ENCODE measurements at places on chromosomes 5 and 9. TPM values are rescaled to one million over a fixed set of nuclear protein-coding genes. Genes with fewer than 3 reads are reported as not detected.

Gene TAF11L5
- total RNA-seq = not detected

- DNase-seq = no peak
These were observed 151.0 kb upstream of the SLC24A2 start for GRCh38 chr9:19939734-19940278.

DNA sequence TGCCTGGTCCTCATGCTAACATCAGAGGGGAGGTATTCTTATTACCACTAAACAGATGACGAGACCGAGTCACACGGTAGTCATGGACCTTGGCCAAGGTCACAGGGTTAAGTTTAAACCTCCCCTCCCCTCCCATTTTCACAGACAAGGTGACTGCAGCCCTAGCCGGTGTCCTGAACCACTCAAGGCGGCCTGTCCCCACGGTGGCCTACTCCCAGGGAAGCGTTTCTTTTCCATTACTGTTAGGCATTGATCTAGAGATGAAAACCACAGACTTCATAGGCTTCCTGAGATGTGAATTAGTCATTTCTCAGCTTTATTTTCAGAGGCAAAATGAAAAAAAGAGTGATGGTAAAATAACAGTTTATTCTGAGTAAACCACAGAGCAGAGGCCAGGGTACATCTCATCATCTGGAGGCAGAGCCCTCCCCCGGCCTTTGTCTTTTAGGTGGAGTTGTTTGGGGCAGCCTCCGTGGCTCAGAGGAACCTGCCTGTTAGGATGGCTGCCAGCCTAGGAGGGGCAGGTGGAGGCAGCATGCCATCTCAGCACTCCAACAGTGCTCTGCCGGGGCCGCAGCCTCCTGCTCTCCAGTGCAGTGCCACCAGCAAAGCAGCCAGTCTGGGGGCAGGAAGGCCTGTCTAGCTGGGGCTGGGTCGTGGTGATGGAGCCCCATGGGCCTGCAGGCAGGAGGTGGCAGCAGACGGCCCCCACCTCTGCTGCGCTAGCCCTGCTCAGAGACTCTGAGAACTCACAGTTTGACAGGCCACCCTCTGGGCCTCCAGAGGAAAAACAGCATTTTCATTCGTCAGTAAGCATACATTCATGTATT is 71.2 kb downstream of the RAPGEF1 start:
- peak; percentile 68 for DNase-seq

DNA sequence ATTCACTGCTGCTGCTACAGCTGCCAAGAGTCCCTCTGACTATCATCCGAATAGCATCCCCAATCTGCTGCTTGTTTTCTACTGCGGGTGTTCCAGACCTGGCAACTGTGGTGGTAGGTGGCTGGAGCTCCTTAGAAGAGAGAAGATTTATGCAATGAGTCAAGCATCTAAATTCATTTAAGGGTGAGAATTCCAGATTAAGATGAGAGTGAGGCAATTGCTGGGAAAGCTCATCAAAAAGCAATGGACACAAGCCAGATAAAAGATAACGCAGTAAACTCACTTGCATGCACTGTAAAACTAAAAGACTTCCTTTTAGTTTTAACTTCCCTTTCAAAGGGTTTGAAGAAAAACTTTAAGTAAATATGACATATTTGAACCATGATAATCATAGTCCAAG is 3.9 kb downstream of the PLK2 start:
- no peak for DNase-seq

DNA sequence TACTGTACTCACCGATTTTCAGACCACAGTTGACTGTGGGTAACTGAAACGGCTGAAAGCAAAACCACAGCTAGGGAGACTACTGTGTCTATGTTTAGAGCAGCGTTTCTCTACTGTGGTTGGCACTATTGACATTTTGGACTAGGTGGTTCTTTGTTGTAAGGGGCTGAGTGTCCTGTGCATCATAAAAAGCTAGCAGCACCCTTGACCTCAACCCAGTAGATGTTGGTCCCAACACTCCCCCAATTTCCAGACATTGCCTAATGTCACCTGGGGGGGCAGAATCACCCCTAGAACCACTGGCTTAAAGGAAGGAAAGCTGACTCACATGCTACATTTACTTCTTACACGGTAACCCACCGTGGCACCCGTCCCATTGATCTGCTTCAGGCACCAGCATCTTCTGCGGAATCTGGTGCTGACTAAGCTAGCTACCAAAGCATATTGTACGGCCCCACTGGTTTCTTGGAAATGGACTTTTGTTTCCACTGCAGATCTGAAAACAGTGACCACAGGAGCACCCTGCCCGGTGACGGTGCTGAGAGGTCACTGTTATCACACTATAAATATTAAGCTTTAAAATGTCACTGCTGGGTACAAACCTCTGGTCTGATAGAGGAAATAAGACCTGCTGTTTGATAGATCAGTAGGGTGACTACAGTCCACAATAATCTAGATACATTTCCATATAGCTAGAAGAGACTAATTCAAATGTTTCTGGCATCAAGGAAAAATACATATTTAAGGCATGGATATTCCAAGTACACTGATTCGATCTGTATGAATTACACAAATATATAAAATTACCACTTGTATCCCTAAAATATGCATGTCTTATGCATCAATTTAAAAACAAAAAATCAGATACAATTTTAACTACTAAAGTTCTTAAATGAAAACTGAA is 151.4 kb downstream of the HSD17B3 start:
- DNase-seq = peak; percentile 52

DNA sequence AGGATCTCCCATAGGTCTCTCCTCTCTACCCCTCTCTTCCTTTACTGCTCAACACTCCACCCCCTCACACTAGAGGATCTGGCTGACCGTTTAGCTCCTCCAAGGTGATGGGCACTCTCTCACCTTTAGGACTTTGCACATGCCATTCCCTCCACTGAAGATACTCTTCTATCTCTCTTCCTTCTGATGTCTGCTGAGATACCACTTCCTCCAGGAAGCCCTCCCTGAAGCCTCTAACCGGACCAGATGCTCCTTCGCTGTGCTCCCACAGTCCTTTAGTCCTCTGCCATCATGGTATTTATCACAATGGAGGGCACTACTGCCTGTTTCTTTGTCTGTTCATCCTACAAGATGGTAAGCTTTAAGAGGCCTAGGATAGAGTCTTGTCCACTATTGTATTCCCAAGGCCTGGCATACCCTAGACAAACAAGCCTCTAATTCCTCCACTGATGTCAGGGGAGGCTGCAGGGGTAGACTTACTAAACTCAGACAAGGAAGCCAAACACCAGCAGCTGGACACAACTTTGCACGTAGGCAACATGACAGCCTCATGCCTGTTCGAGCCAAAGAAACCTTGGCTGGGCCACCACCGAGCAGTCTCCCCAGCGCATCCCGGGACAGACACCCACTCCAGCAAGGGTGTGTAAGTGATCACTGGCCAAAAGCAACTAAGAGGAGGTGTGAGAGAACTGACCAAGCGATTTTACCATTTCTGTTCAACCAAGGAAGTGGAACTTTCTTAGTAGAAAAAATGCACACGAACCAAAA is 20.2 kb downstream of the ORM2 start:
- DNase-seq = no peak

- no peak for DNase-seq
These were observed 37.7 kb downstream of the UBAP2 start for GRCh38 chr9:34010979-34011378.

DNA sequence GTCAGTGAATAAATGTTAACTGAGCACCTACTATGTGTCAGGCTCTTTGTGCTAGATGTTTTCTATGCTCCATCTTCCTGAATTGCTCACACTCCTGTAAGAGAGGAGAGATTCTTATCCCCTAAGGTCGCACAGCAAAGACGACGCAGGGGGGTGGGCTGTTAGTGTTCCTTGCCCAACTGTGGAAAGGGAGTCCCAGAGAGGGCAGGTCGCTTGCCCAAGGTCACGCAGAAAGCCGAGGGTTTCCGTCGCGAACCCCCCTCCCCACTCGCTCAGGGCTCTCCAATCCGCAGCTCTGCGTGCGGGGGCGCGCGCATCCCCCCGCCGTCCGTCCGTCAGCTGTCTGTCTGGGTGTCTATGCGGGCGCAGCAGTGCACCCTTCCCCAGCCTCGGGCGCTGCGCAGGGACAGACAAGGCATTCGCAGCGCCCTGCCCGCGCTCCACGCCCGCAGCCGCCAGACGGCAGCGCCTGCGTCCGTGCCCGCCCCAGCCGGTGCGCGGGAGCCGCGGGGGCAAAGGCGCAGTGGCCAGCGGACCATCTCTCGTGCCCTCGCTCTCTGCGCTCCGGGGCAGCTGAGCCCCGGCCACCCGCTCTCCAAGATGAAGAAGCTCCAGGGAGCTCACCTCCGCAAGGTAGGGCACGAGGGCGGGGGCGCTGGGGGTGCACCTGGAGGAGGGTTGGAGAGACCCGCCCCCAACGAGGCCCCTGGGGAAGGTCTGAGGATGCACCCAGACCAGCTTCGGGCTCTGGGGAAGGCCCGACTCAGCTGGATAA is at the start of gene SLC6A7:
Gene SLC6A7, plus strand, starts transcription at position 335 of the 775 bp plus-strand sequence. Its CDS starts 266 bp downstream, at position 601.
- DNase-seq = no peak

GRCh38 chr5:25458628-25459027 is 813.9 kb upstream of the CDH10 start:
- no peak for DNase-seq
